ENCODE measurements at places on chromosomes 2 and 18. TPM values are rescaled to one million over a fixed set of nuclear protein-coding genes. Genes with fewer than 3 reads are reported as not detected.
A peak's percentile ranks its signal among the peaks of the same experiment; 100 is the strongest.

DNA sequence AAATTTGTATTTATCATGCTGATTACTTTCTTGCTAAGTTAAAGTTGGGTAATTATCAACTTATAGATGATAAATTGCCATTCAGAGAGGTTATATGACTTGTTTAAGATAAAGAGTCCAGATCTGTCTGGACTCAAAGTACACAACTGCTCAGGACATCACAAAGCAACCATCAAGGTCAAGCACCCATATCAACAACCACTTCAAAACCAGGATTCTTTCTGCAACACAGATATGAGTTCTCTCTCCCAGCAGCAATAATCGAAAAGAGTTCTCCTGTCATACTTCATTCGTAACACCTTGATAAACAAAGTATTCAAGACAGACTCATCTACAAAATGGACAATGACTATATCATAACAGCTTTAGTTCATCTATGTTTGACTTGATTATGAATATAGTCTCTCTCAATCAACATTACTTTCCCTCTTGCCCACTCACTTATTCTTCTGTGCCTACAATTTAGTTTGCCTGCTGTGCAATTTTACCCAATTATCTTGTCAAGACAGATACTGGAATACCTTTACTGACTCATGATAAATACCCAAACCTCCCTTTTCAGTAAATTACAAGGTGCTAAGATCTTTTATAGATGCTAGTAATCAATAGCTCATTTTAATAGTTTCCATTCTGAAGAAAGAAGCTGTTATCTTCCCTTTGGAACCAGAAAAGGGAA is 281.8 kb downstream of the NBAS start:
- no peak overlapping the region for H3K4me3 ChIP-seq
- H3K4me1 ChIP-seq, result no peaks in the 10 kb centered on the region
- peaks cover 2% of the 10 kb centered on the region for H3K36me3 ChIP-seq
- H3K27ac ChIP-seq, result no peak overlapping the region
- no peaks in the 10 kb centered on the region for H3K27me3 ChIP-seq
- DNase-seq, result no peak

UGT1A8 gene
- not detected for total RNA-seq

DNA sequence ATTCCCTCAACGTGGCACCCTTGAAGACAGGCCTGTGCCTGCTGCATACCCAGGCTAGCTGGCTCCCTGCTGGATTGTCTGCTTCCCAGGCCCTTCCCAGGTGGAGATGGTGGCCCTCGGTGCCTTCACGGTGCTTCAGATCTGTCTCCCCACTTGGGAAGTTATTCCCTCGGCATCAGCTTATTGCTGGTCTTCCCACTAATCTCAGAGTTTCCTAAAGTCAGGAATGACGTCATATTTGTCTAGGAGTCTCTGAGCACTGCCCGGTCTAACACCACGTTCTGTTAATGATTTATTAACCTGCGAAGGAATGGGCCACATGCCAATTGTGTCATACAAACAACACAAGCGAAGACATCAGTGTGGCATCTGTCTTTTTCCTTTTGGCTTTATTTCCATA is 269.8 kb upstream of the ID2 start:
- H3K4me1 ChIP-seq, result no peaks in the 10 kb centered on the region
- H3K36me3 ChIP-seq, result no peaks in the 10 kb centered on the region
- no peak overlapping the region for H3K4me3 ChIP-seq
- no peak overlapping the region for H3K27ac ChIP-seq
- no peaks in the 10 kb centered on the region for H3K27me3 ChIP-seq

GRCh38 chr2:190809876-190810525 is 70.6 kb upstream of the GLS start:
- H3K36me3 ChIP-seq, result no peaks in the 10 kb centered on the region
- no peak overlapping the region for H3K27ac ChIP-seq
- H3K4me1 ChIP-seq, result no peaks in the 10 kb centered on the region
- no peak overlapping the region for H3K4me3 ChIP-seq

DNA sequence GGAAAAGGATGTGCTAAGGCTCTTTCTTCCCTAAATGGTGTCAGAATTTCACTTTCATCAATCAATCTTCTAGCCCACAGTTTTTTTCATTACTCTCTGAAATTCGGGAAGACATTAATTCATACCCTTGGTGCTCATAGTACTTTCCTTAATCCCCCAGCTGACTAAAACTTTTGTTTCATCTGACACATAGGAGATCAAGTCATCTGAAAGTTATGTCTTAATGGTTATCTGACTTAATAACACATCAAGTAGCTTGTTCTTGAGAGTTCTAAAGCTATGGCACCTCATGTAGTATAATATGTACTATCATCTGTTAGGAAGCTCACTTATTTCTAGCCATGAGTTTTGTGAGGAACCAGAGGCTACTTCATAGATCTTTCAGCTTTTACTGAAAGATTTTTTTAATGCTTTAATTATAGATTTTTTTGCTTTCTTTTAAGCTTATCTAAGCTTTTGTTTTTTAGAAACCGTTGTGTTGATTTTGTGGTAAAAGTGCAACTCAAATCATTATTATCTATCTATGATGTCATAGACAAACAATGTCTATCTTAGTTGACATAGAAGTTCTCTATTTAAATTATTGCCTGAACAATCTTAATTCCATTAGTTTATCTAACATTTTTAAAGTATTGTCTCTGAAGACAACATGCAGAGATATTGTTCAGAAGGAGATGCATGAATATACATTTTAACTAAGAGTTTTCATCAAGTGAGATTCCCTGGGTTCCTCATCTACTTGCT is 93.6 kb upstream of the UBXN4 start:
- no peak for DNase-seq
- no peak overlapping the region for H3K4me3 ChIP-seq
- no peaks in the 10 kb centered on the region for H3K27me3 ChIP-seq
- H3K36me3 ChIP-seq, result peaks cover 47% of the 10 kb centered on the region
- no peak overlapping the region for H3K27ac ChIP-seq

DNA sequence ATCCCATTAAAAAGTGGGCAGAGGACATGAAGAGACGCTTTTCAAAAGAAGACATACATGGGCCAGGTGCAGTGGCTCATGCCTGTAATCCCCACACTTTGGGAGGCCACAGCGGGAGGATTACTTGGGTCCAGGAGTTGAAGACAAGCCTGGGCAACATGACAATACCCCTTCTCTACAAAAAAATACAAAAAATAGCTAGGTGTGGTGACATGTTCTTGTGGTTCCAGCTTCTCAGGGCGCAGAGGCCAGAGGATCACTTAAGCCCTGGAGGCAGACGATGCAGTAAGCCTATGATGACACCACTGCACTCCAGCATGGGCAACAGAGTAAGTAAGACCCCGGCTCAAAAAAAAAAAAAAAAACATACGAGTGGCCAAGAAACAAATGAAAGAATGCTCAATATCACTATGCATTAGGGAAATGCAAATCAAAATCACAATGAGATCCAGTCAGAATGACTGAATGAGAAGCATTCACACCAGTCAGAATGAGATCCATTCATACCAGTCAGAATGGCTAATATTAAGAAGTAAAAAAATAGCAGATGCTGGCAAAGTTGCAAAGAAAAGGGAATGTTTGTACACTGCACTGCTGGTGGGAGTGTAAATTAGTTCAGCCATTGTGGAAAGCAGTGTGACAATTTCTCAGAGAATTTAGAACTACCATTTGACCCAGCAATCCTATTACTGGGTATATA is 550.2 kb upstream of the SLC39A10 start:
- no peak for DNase-seq
- H3K4me3 ChIP-seq, result no peak overlapping the region
- H3K27me3 ChIP-seq, result no peaks in the 10 kb centered on the region
- H3K27ac ChIP-seq, result no peak overlapping the region
- H3K4me1 ChIP-seq, result no peaks in the 10 kb centered on the region

GRCh38 chr2:26847307-26847654 is 651 bp upstream of the DPYSL5 start:
- H3K4me1 ChIP-seq, result no peaks in the 10 kb centered on the region
- no peak for DNase-seq
- H3K4me3 ChIP-seq, result peak overlapping the region; percentile 60
- H3K27me3 ChIP-seq, result peaks cover 27% of the 10 kb centered on the region
- no peak overlapping the region for H3K27ac ChIP-seq

ANKAR gene
- 2.0 TPM for total RNA-seq

GAL3ST2 gene
- total RNA-seq, result 0.37 TPM

DNA sequence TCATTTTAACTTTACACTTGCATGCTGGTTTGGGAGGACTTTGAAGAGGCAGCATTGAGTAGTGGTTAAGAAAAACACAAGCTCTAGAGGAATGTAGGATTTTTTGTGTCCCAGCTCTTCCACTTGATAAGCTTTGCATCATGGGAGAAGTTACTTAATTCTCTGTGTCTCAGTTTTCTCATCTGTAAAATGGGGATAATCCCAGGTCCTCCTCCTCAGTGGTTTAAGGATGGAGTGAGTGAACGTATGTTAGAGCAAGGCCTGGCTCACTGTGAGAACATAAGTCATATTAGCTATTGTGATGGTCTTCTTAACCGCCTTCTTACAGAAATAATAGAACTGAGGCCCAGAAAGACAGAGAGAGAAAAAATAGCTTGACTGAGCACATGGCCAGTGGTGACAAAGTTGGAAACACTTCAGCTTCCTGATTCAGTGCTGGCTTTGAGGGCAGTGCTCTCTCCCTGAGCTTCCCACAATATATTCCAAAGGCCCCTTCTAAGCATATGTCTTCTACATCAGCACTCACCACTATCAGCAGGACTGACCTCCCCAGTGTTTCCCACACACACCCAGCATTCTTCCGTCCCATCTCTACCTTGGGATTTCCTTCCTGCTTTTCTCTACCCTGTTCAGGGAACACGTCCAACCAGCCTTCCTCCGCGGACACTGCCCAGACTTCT is 214.9 kb upstream of the TNP1 start:
- H3K27me3 ChIP-seq, result no peaks in the 10 kb centered on the region
- no peaks in the 10 kb centered on the region for H3K4me1 ChIP-seq
- no peak for DNase-seq
- H3K27ac ChIP-seq, result no peak overlapping the region

CFAP221 gene
- 0.46 TPM for total RNA-seq

GRCh38 chr18:23302851-23303527 is 150.1 kb upstream of the RIOK3 start:
- H3K27ac ChIP-seq, result no peak overlapping the region
- DNase-seq, result no peak
- H3K4me3 ChIP-seq, result no peak overlapping the region
- peaks cover 2% of the 10 kb centered on the region for H3K36me3 ChIP-seq
- H3K4me1 ChIP-seq, result no peaks in the 10 kb centered on the region

FZD7 gene
- 302 TPM for total RNA-seq

- no peak for DNase-seq
- peaks cover 16% of the 10 kb centered on the region for H3K36me3 ChIP-seq
- no peaks in the 10 kb centered on the region for H3K27me3 ChIP-seq
- peaks cover 2% of the 10 kb centered on the region for H3K4me1 ChIP-seq
- no peak overlapping the region for H3K27ac ChIP-seq
- no peak overlapping the region for H3K4me3 ChIP-seq
Observed at GRCh38 chr18:21762181-21762772, 21.7 kb downstream of the MIB1 start.

DNA sequence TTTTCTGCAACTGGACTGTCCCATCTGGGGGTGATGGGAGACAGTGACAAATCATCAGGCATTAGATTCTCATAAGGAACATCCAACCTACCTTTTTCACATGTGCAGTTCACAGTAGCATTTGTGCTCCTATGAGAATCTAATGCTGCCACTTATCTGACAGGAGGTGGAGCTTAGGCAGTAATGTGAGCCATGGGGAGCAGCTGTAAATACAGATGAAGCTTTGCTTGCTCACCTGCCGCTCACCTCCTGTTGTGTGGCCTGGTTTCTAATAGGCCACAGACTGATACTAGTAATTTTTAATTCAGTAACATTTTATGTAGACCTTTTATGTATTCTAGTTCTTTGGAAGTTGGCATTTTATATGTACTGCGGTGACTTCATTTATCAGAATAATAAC is 180.1 kb upstream of the SPOPL start:
- no peaks in the 10 kb centered on the region for H3K27me3 ChIP-seq
- DNase-seq, result no peak
- H3K36me3 ChIP-seq, result peaks cover 2% of the 10 kb centered on the region
- no peak overlapping the region for H3K27ac ChIP-seq
- H3K4me1 ChIP-seq, result no peaks in the 10 kb centered on the region
- no peak overlapping the region for H3K4me3 ChIP-seq

PTPN2 gene
- total RNA-seq, result 48.7 TPM

DNA sequence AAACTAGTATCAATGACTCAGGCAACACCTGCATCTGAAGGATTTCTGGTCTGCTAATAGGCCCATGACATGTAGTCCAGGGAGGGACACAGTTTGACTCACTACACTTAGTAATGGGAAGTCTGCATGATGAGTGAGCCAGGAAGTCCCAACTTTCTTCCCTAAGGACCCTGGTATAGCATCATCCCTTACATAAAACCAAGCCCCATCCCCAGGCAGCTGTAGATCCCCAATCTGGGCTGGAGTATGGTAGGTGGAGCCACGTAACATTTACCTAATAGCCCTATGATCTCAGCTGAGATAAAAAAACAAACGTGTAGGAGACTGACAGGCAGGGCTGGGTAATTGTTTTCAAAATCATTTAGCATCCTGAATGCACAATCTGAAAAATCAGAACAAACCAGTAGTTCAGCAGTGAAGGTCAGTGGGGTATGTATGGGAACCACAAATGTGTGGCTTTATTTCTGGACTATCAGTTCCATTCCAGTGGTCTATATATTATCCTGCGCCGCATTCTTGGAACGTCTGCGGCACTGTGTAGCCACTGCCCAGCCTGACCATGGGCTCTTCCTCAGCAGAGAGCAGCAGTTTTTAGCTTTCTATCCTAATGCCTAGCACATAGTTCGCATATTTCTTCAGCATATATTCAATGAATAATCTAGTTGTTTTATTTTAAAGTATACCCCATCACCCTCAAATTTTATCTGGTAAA is 33.5 kb downstream of the EPB41L3 start:
- H3K4me3 ChIP-seq, result no peak overlapping the region
- H3K27ac ChIP-seq, result no peak overlapping the region
- no peaks in the 10 kb centered on the region for H3K27me3 ChIP-seq
- peaks cover 3% of the 10 kb centered on the region for H3K4me1 ChIP-seq
- no peak for DNase-seq

DNA sequence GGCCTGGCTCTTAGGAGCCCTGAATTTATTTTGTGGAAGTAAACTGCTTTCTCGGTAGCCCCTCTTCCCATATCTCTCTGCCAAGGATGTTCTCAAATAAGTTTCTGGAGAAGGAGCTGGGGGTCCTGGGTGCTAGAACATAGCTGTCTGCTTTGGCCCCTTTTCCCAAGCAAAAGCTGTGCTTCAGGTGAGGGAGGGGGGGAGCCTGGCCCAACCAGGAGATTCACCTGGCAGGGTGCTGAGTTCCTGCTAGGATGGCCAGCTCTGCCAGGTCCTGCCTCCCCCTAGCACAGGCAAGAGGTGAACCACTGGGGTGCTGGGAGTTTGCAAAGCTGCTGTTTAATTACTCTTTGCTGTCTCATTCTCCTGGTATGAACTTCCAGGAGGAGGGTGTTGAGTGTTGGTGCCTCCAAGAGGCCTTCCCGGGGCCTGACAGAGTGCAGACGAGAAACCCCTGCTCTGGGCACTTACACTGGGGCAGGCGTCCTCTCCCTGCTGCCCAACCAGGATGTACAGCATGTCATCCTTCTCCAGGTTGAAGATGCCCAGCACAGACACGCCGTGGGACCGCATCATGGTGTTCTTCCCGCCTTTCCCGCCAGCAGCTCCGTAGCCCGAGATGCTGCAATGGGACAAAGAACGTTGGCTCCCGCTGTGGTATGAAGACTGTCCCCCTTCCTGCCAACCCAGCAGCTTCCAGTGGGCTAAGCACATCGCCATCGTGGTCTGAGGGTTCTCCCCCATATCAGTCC is 124.2 kb downstream of the CLIP4 start:
- DNase-seq, result no peak
- H3K4me1 ChIP-seq, result no peaks in the 10 kb centered on the region
